ELR (cell line): ENCODE measurements at places on chromosomes 6 and 20.

DNA sequence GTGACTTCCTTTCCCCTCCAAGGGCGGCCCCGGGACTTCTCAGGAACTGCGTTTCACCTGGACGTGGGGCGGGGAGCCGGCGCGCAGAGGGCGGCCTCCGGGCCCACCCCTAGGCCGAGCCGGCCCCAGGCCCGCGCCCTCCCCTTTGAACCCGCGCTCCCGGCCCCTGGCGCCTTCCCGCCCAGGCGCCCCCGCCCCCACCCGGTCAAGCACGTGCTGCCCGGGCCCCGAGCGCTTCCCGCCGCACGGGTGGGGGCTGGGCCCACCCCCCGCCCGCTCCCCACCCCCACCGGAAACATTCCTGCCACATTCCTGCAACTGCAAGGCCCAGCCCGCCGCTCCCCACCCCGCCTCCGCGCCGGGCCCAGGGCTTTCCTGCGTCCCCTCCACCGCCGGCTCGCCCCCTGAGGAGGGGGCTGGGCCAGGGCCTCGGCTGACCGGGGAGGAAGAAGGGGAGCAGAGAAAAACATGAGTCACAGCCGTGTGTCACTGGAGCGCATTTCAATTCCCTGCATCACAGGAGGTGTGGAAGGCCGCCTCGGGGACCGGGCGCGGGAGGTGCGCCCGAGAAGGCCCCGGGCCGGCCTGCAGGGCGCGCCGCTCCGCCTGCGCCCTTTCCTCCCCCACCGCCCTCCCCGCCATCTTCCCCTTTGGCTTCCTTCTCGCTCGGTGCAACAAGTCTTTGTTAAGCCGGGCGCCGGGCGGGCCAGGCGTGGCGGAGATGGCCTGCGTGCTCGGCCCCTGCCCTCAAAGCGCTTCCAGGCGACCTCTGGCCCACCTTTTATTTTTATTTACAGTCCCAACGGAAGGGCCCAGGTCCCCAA is 1.2 kb upstream of the HMGA1 start:
- DNase-seq: peak; percentile 98

DNA sequence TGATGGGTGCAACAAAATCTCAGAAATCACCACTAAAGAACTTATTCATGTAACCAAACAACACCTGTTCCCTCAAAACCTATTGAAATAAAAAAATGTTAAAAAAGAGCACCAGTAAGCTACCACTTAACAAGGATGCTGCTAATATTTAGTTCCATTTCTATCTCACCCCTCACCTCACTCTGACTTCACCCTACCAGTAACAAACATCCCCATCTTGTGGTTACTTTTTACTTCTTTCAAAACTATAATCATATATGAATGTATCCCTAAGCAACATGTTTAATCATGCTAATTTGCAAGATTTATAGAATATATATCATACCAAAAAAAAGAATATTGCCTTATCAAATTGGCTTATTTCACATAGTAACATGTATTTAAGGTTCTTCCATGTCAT is 27.4 kb upstream of the SLC24A3 start:
- DNase-seq: peak; percentile 8

- peak; percentile 48 for DNase-seq
Observed at GRCh38 chr6:72746276-72746675, 124.4 kb downstream of the KCNQ5 start.

GRCh38 chr6:16810411-16810810 is 49.2 kb upstream of the ATXN1 start:
- DNase-seq: no peak

- no peak for DNase-seq
Observed at GRCh38 chr20:10077081-10077471, 42.3 kb downstream of the ANKEF1 start.
